GM23338 (cell line): ENCODE measurements at places on chromosomes 2 and 18.
A peak's percentile ranks its signal among the peaks of the same experiment; 100 is the strongest.

- DNase-seq, result peak; percentile 36
Observed at GRCh38 chr2:24337890-24338289, 22.4 kb downstream of the ITSN2 start.

- DNase-seq, result no peak
Observed at GRCh38 chr2:182585430-182585829, 130.6 kb upstream of the DNAJC10 start.

DNA sequence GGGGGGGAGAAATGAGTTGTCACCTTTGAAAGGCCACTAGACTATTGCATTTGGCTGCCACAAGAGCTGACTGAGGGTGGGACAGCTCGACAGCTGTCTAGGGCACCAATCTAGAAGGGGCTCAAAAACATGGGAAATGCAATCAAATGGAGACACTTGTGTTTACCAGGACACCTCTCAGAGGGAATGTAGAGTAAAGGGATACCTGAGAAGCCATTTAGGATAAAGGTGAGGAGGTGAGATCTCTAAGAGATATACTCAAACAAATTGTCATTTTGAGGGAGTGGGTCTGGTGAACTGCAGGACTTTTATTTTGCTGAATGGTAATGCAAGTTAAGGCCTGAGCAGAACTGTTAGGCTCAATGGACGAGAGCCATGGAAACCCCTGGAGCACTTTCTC lies 159.8 kb downstream of the DDX1 start:
- no peak for DNase-seq

GRCh38 chr2:128498589-128498988 lies 179.9 kb upstream of the HS6ST1 start:
- no peak for DNase-seq

DNA sequence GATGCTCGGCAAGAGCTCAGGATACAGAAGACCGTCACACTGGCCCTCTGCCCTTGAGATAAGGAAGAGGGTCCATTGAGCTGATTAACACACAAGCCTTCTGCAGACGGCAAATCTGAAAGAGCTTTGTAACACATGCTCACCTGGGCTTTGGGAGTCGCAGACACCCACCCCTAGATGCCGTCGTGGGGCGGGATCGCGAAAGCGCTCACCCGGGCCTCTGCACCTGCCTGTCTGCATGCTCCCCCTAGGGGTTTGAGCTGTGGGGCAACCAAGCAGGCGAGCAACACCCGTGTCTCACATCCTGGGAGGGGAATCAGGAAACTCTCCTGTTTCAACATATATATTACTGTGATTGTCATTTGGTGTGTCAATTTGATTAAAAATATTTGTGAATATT lies 99.8 kb upstream of the KCNH7 start:
- DNase-seq, result peak; percentile 61

DNA sequence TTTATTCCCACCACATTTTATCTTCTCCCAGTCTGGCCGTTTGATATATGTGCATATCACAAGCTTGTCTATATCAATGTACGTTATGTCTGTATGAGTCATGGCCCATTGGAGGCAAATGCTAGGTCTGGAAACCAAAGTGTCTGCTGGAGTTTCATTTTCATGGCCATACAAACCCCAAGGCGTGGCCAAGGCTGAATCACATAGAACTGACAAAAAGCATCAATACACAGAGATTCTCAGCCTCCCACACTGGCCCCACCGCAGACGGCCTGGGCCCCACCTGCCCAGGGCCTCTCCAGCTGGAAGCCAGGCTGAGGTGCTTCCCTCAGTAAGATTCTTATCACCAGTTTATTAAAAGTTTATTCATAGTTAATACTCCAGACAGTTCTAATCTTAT lies 40.5 kb upstream of the SALL3 start:
- DNase-seq, result no peak

GRCh38 chr18:5106730-5107129 lies 90.3 kb downstream of the AKAIN1 start:
- DNase-seq, result peak; percentile 60

GRCh38 chr2:138157372-138157771 lies 193.1 kb downstream of the HNMT start:
- DNase-seq, result no peak

DNA sequence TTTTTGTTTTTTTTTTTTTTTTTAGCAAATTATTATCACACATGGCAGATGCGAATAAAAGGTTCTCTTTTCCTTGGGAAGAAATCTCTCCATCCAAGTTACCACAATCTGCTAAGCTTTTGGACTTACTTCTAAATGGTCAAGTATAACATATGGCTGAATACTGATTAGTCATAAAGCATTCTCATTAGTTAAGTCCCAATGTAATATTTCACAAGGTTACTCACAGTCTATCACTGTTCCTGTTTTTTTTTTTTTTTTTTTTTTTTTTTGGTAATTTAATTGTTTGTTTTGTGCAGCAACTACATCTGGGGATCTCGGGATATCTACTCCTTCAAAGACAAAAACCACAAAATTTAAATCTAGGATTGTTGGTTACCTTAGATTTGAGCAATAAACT lies 771.7 kb downstream of the CPS1 start:
- no peak for DNase-seq

- DNase-seq, result no peak
Observed at GRCh38 chr18:45775743-45776142, 49.7 kb upstream of the SIGLEC15 start.

- DNase-seq, result no peak
Observed at GRCh38 chr2:9707611-9708160, 76.9 kb upstream of the YWHAQ start.
